ENCODE measurements at places on chromosomes 6 and 20. TPM values are rescaled to one million over a fixed set of nuclear protein-coding genes. Genes with fewer than 3 reads are reported as not detected.

The LY6G6C gene
- under 0.01 TPM for total RNA-seq

The CST4 gene
- total RNA-seq: not detected

The ATRN gene
- total RNA-seq: 52.3 TPM

The FAM229B gene
- total RNA-seq: 3.1 TPM

The PPP1R3G gene
- 0.34 TPM for total RNA-seq

The ZNF391 gene
- 1.0 TPM for total RNA-seq

The HLA-DQB1 gene
- not detected for total RNA-seq

The WFDC5 gene
- total RNA-seq: 0.64 TPM

The PACRG gene
- total RNA-seq: 0.21 TPM

The STX11 gene
- total RNA-seq: 0.68 TPM

The PHF1 gene
- 13.0 TPM for total RNA-seq

The PBOV1 gene
- not detected for total RNA-seq

The RAET1E gene
- total RNA-seq: 18.5 TPM

The TCF21 gene
- not detected for total RNA-seq

The NKAPL gene
- total RNA-seq: 1.9 TPM

The HDGFL1 gene
- total RNA-seq: not detected

The DNAH8 gene
- under 0.01 TPM for total RNA-seq

The SLC22A3 gene
- 18.6 TPM for total RNA-seq

The GABRR1 gene
- not detected for total RNA-seq

The ZSCAN23 gene
- 1.7 TPM for total RNA-seq

The NKX2-4 gene
- total RNA-seq: not detected

The INSM1 gene
- not detected for total RNA-seq

The ASIP gene
- total RNA-seq: not detected

The FOXC1 gene
- 6.9 TPM for total RNA-seq

The VNN1 gene
- total RNA-seq: 0.50 TPM

The NRSN1 gene
- not detected for total RNA-seq
